Stromal cell of bone marrow (primary cell): ENCODE measurements at places on chromosomes 2 and 18.

GRCh38 chr2:168663993-168664392, 138.4 kb upstream of the NOSTRIN start:
- no peak for DNase-seq

- DNase-seq: no peak
Measured at GRCh38 chr18:78716581-78716980, 263.0 kb upstream of the SALL3 start.

DNA sequence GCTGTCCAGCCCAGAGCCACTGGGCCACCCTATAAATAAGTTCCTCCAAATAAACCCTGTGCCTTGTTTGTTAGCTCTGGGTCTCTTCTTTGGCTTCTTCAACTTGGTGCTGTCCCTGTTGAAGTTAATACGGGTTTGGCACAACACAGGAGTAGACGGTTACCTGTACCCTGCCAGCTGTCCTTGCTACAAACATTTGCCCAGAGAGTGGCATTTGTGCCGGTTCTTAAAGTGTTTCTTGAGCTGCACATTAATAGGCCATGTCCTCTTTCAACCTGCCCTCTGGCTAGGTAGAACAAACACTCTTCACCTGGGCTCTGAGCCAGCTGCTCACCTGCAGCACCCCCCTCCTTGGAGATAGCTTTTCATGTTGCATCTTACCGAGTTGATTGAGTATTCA, 139.2 kb downstream of the NEDD4L start:
- no peak for DNase-seq

- DNase-seq: no peak
Measured at GRCh38 chr18:11775436-11776174, 75.6 kb upstream of the CHMP1B start.

GRCh38 chr2:166519391-166519962, 25.4 kb upstream of the SCN7A start:
- peak; percentile 3 for DNase-seq

DNA sequence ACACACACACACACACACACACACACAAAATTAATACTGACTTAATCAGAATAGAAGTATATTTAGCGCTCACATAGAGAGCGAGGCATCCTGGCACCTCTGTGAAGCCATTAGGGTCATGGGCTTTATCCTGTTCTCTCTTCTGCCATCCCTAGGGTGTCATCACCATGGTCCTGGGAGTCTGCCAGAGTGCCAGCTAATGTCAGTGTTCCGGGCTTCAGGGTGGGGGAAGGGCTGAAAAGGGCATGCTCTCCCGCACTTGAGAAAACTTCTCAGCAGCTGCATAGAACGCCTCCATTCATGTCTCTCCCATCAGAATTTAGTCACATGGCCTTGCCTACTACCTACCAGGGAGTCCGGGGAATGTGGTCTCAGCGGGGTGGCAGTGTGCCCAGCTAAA, 19.7 kb upstream of the DYNC2LI1 start:
- DNase-seq: no peak
